ENCODE measurements at places on chromosomes 6 and 20.

DNA sequence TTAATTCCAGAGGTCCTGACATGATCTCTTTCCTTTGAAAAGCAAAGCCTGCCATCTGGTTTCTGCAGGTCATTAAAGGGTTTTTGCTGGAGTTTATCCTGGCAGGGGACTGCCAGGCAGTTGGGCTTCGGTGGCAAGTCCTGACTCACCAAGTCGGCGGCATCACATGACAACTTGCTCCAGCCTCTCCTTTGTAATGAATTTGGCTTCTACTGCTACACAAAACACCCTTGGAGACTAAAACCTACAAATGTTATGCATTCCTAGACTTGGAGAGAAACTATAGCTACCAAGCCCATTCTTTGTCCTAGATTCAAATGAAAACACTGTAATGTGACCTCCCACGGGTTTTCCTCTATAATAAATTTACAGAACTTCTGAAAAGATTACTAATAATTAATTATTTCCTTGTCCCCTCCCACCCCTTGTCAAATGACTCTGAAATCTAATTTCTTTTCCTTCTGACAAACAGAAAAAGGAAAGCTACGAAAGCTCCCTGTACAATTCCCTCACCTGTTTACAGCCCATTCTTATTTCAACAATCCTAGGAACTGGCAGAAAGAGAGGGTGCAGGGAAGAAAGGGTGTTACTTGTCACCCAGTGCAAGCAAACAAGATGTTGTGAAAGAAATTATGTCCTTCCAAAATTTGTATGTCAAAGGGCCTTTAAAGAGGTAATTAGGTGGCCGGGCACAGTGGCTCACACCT lies 62.9 kb downstream of the QRSL1 start:
- no peak for DNase-seq

DNA sequence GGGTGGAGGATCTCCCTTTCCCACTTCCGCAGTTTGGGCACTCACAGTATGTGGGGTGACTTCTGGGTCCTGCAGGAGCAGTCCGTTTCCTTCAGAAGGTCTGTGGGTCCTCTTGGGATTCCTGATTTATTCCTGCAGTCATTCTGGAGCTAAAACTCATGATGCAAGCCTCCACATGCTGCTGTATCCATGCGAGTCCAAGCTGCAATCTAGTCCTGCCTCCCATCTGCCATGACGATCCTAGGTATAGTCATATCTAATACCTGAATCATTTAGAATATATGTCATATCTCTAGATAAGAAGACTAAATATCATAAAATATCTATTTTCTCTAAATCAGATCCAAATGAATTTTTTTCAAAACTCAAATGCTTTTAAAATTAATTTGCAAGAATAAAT lies 103.4 kb upstream of the AHI1 start:
- no peak for DNase-seq

DNA sequence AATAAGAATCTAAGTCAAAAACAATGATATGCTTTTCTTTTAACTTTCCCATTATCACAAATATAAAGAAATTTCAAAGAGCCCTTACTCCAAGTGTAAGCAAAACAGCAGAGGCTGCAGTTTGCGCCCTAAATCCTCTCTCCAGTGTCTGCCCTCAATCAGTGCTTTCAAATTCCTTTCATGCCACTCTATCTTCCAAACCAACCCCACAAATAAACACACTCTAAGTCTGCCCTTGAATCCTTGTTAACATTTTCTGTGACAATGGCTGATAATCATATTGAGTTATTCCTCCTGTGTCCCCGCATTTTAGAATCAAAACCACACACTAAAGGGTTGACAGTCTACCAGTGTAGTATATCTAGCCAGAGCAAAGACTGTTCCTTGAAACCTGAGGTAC lies 317.9 kb upstream of the MARCKS start:
- DNase-seq, result no peak

GRCh38 chr20:3407771-3408637 lies 535 bp upstream of the DNAAF9 start:
- DNase-seq, result peak; percentile 66

DNA sequence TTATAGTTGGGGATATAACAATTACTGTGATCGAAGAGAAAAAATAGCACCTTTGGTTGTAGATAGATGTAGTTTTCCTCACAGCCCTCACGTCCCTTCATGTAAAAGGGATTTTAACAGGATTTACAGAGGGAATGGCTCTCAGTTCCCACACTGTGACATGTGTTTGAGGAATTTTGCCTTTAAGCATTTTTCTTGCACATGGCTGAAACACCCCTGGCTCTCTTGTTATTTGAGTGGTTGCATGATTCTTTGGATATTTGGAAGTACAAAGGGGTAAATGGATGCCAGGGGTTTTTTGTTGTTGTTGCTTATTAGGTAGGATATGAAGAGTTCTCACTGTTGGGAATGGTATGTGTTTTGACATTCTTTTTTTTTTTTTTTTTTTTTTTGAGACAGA lies 48.2 kb downstream of the JAG1 start:
- DNase-seq, result no peak

GRCh38 chr6:5084781-5085647 lies at the start of gene PPP1R3G:
PPP1R3G (plus strand) TSS chr6:5085341; CDS start chr6:5085486, 145 bp downstream.
- peak; percentile 17 for DNase-seq
